Glomerular endothelial cell (primary cell): ENCODE measurements at places on chromosomes 16 and 17. TPM values are rescaled to one million over a fixed set of nuclear protein-coding genes. Genes with fewer than 3 reads are reported as not detected.

The MARCHF10 gene
- total RNA-seq = not detected in 2 replicates

DNA sequence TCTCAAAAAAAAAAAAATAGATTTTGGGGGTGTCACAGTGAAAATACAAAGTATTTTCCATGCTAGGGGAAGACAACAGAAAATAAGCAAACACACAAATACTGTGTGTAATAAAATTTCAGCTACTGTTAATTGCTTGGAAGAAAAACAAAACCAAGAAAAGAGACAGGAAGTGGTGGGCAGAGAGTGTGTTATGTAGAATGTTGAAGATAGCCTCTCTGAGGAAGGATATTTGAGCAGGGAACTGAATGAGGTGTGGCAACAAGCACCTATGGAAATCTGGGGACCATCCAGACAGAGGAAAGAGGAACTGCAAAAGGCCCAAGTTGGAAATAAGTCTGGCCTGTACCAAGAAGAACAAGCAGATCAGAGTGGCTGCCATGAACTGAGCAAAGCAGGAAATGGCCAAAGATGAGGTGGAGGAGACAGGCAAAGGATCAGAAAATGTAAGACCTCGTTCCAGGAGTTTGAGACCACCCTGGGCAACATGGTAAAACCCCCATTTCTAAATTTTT is 7.8 kb upstream of the USP31 start:
- no peak for DNase-seq

DNA sequence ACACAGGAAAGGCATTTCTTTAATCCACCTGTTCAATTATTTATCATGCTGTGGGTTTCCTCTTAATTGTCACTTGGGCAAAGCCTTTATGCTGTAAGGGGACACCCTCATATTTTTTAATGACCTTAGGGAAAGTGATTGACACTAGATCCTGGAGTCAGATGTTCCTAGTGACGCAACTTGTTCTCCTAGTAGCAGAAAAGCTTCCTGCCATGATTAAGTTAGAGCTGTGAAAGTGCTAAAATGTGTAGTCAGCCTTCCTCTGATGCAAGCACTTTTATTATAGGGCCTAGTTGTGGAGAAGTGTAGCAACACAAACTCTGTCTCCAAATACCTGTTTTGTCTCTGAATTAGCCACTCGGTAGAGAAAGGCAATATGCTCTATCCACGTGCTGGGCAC is 12.3 kb downstream of the TMEM100 start:
- no peak for DNase-seq

- DNase-seq = no peak
Measured at GRCh38 chr16:66695935-66696668, 441 bp downstream of the CMTM4 start.

GRCh38 chr16:81060576-81061306 is 16.3 kb downstream of the C16orf46 start:
- no peak for DNase-seq
